Left cardiac atrium (tissue), 4 donors: ENCODE measurements at places on chromosomes 1 and 21. TPM values are rescaled to one million over a fixed set of nuclear protein-coding genes. Genes with fewer than 3 reads are reported as not detected.

Gene GJA8
- total RNA-seq, result not detected

Gene IL23R
- total RNA-seq, result not detected

DNA sequence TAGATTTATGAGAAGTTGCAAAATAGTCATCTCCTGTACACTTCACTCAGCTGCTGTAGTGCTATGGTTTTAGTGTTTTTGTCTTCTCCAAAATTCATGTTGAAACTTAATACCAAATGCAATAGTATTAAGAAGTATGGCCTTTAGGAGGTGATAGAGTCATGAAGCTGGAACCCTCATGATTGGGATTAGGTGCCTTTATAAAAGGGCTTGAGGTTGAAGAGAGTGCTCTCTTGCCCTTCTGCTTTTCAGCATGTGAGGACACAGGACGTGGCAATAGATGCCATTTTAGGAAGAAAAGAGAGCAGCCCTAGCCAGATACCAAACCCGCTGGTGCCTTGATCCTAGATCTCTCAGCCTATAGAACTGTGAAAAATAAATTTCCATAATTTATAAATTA, 87.6 kb downstream of the CTH start:
- DNase-seq, result no peak

- DNase-seq, result peak; percentile 69
Measured at GRCh38 chr1:10724052-10724494, 72.4 kb downstream of the CASZ1 start.

- DNase-seq, result no peak
Measured at GRCh38 chr1:204314893-204315658, 44.7 kb downstream of the PLEKHA6 start.

DNA sequence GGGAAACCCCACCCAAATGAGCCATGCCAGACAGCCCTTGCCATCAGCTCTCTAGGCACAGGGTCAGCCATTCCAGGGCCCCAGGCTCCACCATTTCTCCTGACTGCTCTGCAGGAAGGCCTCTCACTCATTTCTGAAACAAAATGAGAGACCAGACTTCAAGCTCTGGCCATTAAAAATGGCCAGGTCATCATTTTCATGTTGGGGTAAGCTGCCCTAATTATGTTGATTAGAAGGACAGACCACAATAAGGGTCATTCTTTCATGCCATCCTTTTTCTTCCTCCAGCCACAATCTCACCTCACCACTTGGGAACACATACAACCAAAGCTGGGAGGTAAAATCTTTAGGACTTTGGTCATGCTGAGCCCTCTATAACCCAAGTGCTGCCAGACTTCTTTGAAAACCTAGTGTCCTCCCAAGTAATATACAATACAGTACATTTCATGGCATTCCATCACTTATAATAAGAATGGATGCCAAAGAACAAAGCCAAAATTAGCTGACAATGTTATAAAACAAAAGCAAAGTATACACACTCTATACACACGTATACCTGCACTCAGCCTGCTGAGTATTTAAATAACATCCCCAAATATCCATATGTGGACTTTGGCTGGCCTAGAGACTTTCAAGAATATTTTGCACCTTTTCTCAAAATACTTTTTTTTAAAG, 22.4 kb upstream of the RBBP5 start:
- no peak for DNase-seq

GRCh38 chr1:199778324-199778955, 249.1 kb upstream of the NR5A2 start:
- no peak for DNase-seq
